ENCODE measurements at places on chromosomes 1 and 21. TPM values are rescaled to one million over a fixed set of nuclear protein-coding genes. Genes with fewer than 3 reads are reported as not detected.
A peak's percentile ranks its signal among the peaks of the same experiment; 100 is the strongest.

DNA sequence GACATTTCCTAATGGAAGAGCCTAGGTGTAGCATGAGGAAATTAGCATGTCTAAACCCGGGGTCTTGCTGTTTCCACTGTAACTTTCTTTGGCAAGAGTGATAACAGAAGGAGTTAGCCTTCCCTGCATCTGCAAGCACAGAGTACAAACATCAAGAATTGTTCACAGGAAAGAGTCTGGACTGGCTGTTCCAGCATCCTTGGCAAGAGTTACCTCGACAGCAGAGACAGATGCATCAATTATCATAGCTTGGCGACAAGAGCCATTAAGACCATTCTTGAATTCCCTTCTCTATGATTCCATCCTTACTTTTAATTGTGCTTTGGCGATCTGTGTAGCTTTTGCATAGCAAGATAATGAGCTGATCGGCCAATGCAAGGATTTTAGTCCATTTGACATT lies 82.8 kb upstream of the RALGPS2 start:
- DNase-seq = no peak

- DNase-seq = no peak
Measured at GRCh38 chr21:14530592-14530991, 15.5 kb downstream of the SAMSN1 start.

DNA sequence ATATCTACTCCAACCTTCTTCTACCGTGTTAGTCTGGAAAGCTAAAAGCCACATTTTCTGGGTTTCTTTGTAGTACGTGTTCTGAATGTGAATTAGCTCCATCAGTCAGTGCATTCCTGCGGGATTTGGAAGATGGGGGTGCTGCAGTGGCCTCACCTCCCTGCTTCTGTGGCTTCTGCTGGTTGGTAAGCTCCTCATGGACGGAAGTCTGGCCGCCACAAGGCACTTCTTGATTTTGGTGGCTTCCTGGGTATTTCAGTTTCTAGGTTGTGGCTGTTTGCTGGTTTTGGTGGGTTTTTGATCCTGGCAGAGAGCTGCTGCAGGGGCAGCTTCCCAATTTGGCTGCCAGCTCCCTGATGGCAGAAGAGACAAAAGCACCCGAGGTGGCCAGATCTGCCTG lies 20.9 kb upstream of the TACSTD2 start:
- DNase-seq = no peak

GRCh38 chr1:16032388-16033102 lies 10.7 kb downstream of the CLCNKA start:
- peak; percentile 86 for DNase-seq

DNA sequence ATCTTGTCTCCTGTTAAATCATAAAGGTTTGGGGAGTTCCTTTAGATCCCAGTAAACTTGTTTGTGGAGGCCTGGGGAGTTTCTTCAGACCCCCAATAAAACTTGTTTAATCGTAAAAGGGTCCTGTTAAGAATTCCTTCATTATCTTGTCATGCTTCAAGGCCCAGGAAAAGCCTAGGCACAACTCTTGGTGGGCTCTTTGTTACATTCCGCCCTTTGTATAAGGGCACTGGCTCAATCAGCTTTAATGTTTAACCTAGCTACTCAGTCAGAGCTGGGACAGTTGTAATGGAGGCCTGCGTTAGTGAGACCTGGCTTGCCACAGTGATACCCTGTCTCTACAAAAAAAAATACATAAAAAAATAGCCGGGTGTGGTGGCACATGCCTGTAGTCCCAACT lies 77.2 kb downstream of the MPZL1 start:
- DNase-seq = no peak

GRCh38 chr1:224669403-224669802 lies 53.3 kb downstream of the CNIH3 start:
- no peak for DNase-seq

DNA sequence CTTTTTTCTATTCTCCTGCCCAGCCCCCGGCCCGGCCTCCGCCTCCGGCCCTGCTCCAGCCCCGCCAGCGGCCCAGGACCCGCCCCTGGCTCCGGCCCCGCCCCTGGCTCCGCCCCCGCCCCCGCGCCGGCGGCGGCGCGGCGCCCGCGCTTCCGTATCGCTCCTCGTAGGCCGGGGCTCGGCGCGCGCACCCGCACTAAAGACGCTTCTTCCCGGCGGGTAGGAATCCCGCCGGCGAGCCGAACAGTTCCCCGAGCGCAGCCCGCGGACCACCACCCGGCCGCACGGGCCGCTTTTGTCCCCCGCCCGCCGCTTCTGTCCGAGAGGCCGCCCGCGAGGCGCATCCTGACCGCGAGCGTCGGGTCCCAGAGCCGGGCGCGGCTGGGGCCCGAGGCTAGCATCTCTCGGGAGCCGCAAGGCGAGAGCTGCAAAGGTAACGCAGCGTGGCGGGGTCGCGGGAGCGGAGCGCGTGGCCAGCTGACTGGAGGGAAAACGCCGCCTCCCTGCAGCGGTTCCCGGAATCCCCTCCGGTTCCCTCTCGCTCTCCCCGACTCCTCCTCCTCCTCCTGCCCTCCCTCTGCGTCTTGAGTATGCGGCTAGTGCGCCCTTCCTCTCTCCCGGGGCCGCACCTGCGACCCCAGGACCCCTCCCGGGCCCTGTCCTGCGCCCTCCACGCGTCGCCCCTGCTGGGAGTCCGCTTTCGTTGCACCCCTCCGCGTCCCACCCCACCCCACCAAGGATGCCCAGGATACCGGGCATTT lies at the start of gene IFNAR2:
Gene IFNAR2, plus strand, starts transcription at position 155 of the 761 bp plus-strand sequence. CDS start 11,985 bp downstream, outside the sequence.
- DNase-seq = peak; percentile 79

GRCh38 chr1:35261412-35262120 lies 6.9 kb upstream of the ZMYM4 start:
- DNase-seq = no peak

- DNase-seq = no peak
Measured at GRCh38 chr1:208108646-208109330, 135.4 kb downstream of the PLXNA2 start.

GRCh38 chr1:174364996-174365736 lies 82.6 kb upstream of the GPR52 start:
- DNase-seq = no peak

DNA sequence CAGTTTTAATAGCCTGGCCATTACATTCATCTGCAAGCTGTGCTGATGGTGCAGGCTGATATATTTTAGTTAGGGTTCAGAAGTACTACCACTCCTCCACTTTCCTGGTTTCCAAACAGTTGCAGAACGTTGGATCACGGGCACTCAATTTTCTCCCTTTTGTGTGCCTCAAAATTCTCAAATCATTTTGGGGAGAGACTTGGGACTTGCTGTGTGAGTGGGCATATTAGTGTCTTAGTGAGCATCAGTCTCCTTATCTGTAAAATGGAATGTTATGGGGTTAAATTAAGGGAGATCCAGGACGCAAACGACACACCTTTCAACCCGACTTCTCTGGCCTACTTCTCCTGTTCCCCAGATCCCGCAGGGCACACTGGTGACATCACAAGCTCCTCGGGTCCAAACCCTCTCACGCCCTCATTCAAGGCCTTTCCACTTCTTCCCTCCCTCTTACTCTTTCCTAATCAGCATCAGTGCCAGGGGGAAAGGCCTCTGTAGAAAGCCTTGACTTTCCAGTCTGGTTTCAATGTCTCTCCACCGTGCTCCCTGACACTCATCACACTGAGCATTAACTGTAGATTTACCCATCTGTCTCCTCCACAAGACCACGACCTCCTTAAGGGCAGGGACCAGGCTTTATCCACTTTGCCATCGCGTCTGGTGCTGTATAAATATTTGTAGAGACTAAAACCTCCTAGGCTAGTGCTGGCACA lies 1.2 kb downstream of the PIGP start:
- peak; percentile 77 for DNase-seq

- no peak for DNase-seq
Measured at GRCh38 chr1:197333041-197333440, 65.0 kb downstream of the CRB1 start.

DNA sequence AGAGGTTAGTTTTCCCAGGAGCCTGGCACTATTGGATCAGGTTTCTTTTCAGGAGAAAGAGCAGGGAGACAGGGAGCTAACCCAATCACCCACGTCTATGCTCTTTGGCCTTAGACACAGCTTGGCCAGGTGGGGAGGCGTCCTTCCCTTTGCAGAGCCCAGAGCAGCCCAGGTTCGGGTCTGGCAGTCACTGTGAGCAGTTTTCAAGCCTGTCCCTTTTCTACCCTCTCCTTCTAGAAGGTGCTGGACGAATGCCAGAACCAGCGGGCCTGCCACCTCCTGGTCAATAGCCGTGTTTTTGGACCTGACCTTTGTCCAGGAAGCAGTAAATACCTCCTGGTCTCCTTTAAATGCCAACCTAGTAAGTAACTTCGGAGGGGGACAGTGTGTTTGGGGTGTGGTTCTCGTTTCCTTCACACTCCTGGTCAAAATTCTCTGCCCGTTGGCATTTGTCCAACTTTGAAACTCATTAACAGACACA lies 44.9 kb downstream of the EVA1C start:
- DNase-seq = peak; percentile 64

DNA sequence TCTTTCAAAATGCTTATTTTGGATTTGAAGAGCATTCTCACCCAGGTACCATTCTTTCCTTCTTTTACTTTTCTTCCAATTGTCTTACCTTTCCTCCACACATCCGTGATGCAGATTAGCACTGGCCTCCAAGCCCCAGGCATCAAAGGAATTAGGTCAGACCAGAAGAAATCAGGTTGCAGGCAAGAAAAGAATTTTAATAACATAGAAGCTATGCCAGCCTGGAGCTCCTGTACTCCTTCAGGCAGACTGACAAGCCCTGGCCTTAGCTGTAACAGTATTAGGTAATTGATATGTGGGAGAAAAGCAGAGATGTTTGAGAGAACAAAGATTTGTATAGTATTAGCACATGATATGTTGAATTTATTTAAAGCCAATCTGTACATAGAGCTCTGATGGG lies 390.4 kb upstream of the ADGRL2 start:
- no peak for DNase-seq

GRCh38 chr1:214568328-214568727 lies 16.9 kb upstream of the PTPN14 start:
- DNase-seq = no peak

- DNase-seq = no peak
Measured at GRCh38 chr1:83060221-83060620, 938.7 kb downstream of the TTLL7 start.

DNA sequence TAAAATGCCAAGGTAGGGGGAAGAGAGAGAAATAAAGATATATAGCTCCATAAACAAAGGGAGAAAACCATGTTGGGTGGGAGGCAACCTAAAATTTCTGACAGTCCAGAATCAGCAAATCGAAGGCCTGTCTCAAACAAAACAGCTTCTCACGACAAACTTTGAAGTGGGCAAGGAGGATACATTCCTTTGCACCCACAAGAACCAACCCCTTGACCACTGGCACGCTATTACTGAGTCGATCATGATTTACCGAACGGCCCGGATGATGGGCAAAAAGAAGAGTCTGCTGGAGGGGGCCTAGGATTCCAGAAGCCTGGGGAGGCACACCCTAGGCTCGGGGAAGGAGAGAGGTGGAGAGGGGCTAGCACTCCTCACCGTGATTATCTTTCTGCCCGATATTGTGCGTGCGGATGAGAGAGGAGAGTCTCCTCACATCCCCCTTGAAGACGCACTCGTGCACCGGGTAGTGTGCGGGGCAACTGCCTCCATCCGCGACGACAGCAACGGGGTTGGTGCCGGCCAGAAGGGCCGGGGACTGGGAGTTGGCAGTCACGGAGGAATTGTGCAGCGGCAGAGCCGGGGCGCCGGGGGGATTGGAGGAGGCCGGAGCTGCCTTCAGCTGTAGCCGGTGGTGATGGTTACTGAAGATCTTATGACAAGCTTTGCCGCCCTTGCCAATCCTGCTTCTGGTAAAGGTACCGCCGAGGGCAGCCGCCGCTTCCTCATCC lies 756 bp downstream of the ANKRD13C start:
- DNase-seq = no peak

- no peak for DNase-seq
Measured at GRCh38 chr21:38367646-38368045, 110.9 kb downstream of the KCNJ15 start.

- no peak for DNase-seq
Measured at GRCh38 chr1:3819771-3820200, 23.5 kb upstream of the LRRC47 start.

Gene CCDC190
- total RNA-seq = 0.23 TPM

Gene CFAP107
- total RNA-seq = not detected

Gene LIPI
- total RNA-seq = not detected

Gene YBX1
- 424 TPM for total RNA-seq

Gene FAM151A
- total RNA-seq = not detected

Gene MYOC
- 0.75 TPM for total RNA-seq

Gene LENEP
- total RNA-seq = 0.94 TPM

Gene TRIM67
- total RNA-seq = not detected
